ENCODE measurements at places on chromosomes 5 and 9. TPM values are rescaled to one million over a fixed set of nuclear protein-coding genes. Genes with fewer than 3 reads are reported as not detected.

GRCh38 chr5:171848486-171848885, 62.9 kb downstream of the SMIM23 start:
- H3K27ac ChIP-seq, result no peak overlapping the region
- DNase-seq, result no peak
- H3K27me3 ChIP-seq, result no peaks in the 10 kb centered on the region
- no peaks in the 10 kb centered on the region for H3K36me3 ChIP-seq
- H3K4me1 ChIP-seq, result no peaks in the 10 kb centered on the region

- H3K4me3 ChIP-seq, result no peak overlapping the region
- no peaks in the 10 kb centered on the region for H3K36me3 ChIP-seq
- DNase-seq, result no peak
- no peak overlapping the region for H3K27ac ChIP-seq
- H3K4me1 ChIP-seq, result peaks cover 13% of the 10 kb centered on the region
- no peaks in the 10 kb centered on the region for H3K27me3 ChIP-seq
Measured at GRCh38 chr9:37984672-37985611, 81.0 kb upstream of the SLC25A51 start.

GRCh38 chr9:97853056-97853843, at the start of gene FOXE1:
Gene FOXE1 (plus strand): TSS chr9:97853226. CDS start chr9:97853915, 689 bp downstream.
- peak within 1 kb of the TSS; percentile 49 for H3K4me3 ChIP-seq
- H3K27me3 ChIP-seq, result peaks cover 12% of the 10 kb centered on the region
- H3K36me3 ChIP-seq, result no peaks in the 10 kb centered on the region
- peaks cover 49% of the 10 kb centered on the region for H3K4me1 ChIP-seq

DNA sequence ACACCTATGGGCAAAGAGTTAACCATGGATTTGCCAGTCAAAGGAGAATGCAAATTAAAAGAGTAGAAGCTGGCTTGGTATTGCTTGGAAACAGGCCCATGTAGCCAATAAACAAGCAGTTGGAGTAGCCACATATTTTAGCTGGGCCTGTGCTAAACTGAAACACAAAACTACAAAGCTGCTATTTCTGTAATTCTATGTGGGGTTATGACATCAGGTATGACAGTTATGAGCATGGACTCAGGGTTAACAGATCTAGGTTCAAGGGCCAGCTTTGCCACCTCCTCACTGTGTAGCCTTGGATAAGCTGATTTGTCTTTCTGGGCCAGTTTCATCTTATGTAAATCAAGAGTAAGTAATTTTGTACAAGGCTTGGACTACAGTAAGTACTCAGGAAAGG, 142.7 kb downstream of the PIP5K1B start:
- H3K4me3 ChIP-seq, result no peak overlapping the region
- no peaks in the 10 kb centered on the region for H3K27me3 ChIP-seq
- H3K4me1 ChIP-seq, result no peaks in the 10 kb centered on the region
- DNase-seq, result peak; percentile 20
- no peak overlapping the region for H3K27ac ChIP-seq

- peak; percentile 82 for DNase-seq
- H3K27me3 ChIP-seq, result no peaks in the 10 kb centered on the region
- peaks cover 50% of the 10 kb centered on the region for H3K4me1 ChIP-seq
- peak overlapping the region; percentile 46 for H3K27ac ChIP-seq
- H3K4me3 ChIP-seq, result no peak overlapping the region
Measured at GRCh38 chr5:132485641-132486317, 4.8 kb downstream of the IRF1 start.

- no peak for DNase-seq
- no peaks in the 10 kb centered on the region for H3K4me1 ChIP-seq
- H3K27ac ChIP-seq, result no peak overlapping the region
Measured at GRCh38 chr5:1824109-1824821, 23.1 kb downstream of the NDUFS6 start.

TPM2 gene
- total RNA-seq, result 460 TPM

GRCh38 chr5:135883441-135883840, 12.2 kb downstream of the IL9 start:
- no peak overlapping the region for H3K4me3 ChIP-seq
- no peaks in the 10 kb centered on the region for H3K36me3 ChIP-seq
- no peak for DNase-seq
- H3K4me1 ChIP-seq, result peaks cover 5% of the 10 kb centered on the region

EFCAB9 gene
- not detected for total RNA-seq

GRCh38 chr5:180180421-180180820, 28.6 kb downstream of the RASGEF1C start:
- H3K4me3 ChIP-seq, result no peak overlapping the region
- no peaks in the 10 kb centered on the region for H3K36me3 ChIP-seq
- H3K27me3 ChIP-seq, result no peaks in the 10 kb centered on the region
- no peak overlapping the region for H3K27ac ChIP-seq
- no peak for DNase-seq

DNA sequence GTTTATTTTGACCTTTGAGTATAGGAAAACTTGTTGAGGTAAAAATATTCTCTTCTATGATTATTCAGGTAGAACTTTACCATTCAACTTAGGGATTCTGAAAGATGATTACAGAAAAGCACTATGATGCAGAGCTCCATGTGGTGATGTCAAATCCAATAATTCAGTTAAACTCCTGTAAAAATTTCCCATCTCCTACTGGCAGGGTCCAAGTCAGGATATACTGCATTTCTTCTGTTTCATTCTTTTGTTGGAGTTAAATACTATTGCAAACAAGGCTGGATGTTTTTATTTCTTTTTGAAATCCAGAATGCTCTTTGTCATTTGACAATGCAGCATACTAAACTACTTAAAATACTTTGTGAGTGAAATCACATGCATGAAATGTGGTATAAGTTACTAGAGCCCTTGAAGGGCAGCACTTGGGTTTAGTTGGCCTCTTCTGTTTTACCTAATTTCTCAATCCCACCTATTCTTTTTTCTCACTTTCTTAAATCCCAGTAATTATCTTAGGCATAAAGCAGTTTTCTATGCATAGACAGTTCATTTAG, 204.5 kb downstream of the FBXL7 start:
- H3K4me3 ChIP-seq, result no peak overlapping the region
- H3K4me1 ChIP-seq, result peaks cover 11% of the 10 kb centered on the region
- no peaks in the 10 kb centered on the region for H3K27me3 ChIP-seq

Data from vagina (tissue), 2 donors.